SW480 (cell line): ENCODE measurements at places on chromosomes 5 and 9.

DNA sequence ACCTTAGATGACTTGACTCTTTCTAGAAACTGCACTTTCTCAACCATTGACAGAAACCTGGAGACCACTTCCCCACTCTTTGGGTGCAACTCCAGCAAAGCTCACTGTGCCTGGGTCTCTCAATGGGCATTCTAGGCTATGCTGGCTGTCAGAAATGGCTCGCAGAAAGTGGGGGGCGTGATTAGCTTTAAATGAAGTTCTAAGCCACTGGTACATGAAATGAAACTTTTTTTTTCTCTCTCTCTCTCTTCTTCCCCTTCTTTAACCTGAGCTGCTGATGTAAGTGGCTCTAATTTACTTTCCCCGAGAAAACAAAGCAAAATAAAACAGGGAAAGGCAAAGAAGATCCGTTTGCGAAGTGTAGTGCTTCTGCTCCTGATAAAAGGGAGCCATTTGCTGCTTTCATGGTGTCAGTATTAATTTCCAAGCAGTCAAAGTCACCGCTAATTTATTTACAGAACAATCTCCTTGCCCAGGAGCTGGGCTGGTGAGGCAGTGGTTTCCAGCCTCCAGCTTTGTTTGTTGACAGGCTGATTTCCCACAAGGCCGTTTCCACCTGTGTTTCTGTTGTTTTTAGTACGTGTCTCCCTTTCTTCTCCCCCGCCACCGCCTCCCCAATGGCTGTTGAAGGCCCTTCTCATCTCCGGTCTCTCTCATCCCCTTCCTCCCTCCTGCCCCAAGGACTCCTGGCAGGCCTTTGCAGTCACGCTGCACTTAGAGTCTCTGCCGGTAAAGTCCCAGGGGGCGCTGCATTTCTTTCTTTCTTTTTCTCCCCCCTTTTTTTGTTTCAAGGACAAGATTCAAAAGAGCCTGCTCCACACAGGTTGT, 422.9 kb downstream of the EBF1 start:
- no peak for DNase-seq

- no peak for DNase-seq
These were observed 176.1 kb downstream of the TRPM3 start for GRCh38 chr9:70945301-70945700.

DNA sequence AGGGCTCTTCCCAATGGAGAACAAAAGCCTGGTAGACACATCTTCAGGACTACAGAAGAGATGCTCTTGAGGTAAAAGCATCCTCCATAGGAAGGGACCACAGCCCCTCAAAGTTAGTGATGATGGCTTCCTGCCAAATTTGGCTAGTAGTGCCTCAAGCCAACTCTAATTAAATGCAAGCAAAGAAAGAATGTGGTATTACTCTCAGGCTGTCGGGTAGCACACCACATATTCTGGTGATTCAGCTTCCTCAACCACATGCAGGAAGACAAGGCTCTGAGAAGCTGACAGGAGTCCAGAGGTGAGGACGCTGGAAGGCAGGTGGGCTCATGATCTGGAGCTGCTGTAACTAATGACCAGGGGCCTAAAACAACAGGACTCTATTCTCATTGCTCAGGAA, 37.2 kb upstream of the S1PR3 start:
- DNase-seq, result peak; percentile 13

GRCh38 chr5:140964356-140964755, 1.9 kb upstream of the PCDHAC2 start:
- no peak for DNase-seq

DNA sequence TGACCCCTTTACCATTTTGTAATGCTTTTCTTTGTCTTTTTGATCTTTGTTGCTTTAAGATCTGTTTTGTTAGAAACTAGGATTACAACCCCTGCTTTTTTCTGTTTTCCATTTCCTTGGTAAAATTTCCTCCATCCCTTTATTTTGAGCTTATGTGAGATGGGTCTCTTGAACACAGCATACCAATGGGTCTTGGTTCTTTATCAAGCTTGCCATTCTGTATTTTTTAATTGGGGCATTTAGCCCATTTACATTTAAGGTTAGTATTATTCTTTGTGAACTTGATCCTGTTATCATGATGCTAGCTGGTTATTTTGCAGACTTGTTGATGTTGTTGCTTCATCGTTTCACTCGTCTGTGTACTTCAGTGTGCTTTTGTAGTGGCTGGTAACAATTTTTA, 337.3 kb downstream of the SPATA31D1 start:
- no peak for DNase-seq

GRCh38 chr5:14097998-14098471, 45.1 kb upstream of the TRIO start:
- no peak for DNase-seq

- no peak for DNase-seq
These were observed 5.0 kb downstream of the PDE6A start for GRCh38 chr5:149939546-149939945.

GRCh38 chr9:89563571-89564345, 41.1 kb upstream of the GADD45G start:
- DNase-seq, result no peak

DNA sequence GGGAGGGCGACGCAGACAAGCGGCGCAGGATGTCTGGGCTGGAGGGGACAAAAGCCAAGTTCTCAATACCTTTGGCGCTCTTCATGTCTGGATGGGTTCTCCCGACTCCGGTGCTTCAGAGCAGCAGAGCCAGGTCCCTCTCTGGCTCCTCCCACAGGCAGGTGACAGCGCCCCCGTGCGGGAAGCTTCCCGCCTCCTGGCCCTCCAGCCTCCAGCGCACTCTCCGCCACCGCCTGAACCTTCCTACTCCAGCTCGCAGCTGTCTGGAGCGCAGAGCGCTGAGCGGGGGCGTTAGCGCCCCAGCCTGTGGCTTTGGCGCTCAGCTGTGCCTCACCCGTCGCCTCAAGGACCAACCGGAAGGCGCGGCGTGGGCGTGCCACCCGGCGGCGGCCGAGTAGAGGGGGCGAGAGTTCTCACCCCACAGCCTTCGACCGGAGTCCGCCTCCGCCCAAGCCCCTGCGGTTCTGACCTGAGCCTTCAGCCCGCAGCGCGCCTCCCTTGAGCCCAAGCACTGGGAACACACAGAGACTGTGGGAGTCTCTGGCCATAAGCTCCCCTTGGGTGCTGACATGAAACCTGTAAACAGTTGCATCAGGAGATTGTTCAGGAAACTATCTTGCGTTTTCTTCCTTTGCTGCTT, at the start of gene SLCO4C1:
Gene SLCO4C1, minus strand, starts transcription at position 107 of the 640 bp plus-strand sequence. Its CDS starts 22 bp downstream, at position 85.
- peak; percentile 89 for DNase-seq

DNA sequence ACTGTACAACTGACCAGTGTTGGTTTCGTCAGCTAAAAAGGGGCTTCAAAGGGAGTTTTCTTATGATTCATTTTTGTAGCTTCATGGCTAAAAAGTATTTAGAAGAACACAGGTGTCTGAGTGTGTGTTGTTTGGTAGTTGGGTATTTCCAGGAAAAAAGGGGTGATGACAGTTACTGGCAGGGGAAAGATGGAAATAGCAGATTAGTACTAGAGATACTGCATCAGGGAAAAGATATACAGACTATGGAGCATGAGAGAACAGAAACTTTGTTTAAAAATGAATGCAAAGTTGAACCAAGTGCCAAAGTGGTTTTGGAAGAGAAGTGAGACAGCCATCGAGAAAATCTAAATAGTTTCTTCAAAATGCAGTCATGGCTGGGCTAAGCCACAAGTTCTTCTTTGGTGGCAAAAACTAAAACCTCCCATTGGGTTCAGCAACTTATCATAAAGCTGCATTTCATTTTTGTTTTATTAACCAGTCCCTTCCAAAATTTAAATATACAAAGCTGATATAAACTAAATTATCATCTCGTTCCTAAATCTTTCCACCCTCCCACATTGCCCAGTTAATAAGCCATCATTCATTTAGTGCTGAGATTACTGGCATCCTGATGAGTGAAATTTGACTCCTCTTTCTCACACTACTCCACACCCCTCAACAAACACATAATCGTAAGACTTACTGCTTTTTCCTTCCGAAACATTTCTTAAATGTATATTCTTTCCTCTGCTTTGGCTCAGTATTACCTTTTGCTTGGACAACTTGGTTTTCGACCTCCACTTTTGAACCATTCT, 33.5 kb downstream of the ELL2 start:
- DNase-seq, result no peak

DNA sequence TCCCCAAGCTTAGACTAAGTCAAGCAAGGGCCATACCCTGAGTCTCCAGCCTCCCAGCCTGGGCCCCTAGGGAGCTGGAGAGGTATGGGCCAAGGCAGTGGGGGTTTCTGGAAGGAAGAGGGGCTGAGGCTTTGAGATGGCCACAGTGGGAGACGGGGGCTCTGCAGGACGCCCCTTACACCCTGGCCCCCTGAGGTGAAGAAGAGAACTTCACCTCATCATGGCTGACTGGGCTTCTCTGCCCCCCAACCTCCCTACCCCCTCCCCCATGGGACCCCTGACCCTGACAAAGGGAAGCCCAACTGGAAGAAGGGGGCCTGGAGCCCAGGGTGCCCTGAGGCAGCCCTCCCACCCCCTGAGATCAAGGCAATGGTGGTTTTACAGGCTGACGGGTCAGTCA, 25.8 kb downstream of the PCDH1 start:
- DNase-seq, result no peak
